ENCODE measurements at places on chromosomes 7 and 10. TPM values are rescaled to one million over a fixed set of nuclear protein-coding genes. Genes with fewer than 3 reads are reported as not detected.

GRCh38 chr10:22774102-22774501, 59.7 kb upstream of the PIP4K2A start:
- DNase-seq: no peak

- DNase-seq: peak; percentile 92
These were observed at the start of gene IFIT2 for GRCh38 chr10:89301721-89302445. Gene IFIT2 (plus strand): TSS chr10:89302046. CDS start chr10:89302124, 78 bp downstream.

DNA sequence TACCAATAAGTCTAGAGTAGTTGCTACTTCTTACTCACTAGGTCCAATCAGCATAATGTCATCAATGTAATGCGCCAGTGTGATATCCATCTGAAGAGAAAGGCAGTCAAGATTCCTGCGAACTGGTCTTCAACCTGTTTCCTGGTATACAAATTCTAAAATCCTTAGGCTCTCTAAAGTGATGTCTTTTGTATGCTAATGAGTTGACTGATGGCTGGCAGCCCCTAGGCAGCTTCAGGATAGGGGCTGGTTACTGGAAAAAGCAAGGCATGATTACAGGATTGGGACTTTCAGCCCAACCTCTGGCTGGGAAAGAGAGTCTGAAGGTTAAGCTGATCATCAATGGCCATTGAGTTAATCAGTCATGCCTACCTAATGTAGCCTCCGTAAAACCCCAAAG, 250.2 kb upstream of the PTER start:
- no peak for DNase-seq

GRCh38 chr7:127973832-127974231, 57.4 kb downstream of the LRRC4 start:
- DNase-seq: peak; percentile 38

DNA sequence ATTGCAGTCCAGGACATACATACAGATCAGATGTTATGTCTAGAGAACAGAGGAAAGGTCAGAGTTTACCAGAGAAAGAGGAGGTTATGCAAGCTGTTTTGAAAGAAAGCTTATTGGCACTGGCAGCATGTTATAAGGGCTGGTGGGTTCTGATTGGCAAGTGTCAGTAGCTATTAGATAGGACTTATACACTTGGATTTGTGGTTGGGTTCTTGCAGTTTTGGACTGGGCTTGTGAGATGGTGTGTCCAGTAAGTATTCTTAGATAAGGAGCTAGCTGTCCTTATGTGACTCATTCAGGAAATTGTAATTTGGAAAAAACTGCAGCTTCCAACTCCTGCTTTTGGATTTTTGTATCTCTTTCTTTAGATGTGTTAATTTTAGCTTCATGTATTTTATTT, 130.7 kb upstream of the NAMPT start:
- no peak for DNase-seq

GRCh38 chr10:75238182-75239095, 2.7 kb upstream of the COMTD1 start:
- DNase-seq: no peak

DNA sequence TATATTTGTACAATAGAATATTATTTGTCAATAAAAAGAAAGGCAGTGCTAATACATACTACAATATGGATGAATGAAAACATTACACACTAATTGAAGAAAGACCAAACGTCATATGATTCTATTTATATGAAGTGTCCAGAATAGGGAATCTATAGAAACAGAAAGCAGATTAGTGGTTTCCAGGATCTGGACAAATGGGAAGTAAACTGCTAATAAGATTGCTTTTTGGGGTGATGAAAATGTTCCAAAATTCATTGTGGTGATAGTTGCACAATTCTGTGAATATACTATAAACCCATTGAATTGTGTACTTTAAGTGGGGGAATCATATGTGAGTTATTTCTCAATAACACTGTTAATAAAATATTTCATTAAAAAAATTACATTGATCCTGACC, 78.2 kb upstream of the IFRD1 start:
- no peak for DNase-seq

DNA sequence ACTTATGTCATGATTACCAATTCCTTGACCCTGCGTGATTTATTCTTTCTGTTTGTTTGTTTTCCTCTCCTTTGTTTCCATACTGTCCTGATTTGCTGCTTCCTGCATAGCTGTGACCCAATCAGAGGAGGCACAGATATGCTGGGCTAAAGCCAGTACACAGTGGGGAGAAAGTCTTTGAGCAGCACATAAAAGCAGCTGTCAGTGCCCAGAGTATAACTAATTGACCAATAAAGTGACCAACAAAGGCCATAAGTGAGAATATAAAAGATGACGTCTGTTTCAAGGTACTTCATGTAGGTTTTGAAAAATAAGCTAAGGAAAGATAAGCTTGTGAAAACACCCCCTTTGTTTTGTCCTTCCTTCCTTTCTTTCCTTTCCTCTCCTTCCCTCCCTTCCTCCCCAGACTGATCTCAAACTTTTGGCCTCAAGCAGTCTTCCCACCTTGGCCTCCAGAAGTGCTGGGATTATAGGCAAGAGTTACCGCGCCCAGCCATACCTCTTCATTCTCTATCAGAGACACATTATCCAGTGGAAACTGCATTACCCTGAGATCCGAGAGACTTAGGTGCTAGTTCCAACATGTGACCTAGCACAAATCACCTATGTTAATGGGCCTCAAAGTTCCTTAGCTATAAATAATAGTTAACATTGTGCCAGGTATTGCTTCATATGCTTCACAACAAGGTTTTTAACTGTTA, 17.0 kb downstream of the BCAP29 start:
- no peak for DNase-seq

DNA sequence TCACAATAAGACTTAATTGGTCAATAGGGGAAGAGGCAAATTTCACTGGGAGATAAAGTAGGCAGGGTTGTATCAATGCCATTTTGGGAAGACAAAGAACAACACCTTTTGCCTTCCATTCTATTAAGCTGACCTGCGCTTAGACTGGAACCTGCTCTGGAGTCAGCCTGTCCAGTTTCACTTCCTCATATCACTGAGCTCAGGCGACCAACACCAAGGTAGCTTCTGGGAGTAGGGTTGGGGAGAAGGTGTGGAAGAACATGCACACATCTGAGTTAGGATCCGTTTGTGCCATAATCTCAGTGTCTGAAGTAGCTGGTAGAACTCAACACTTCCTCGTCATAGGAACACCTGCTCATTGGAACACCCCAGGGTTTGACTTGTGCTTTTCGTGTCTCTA, 527.4 kb upstream of the IGFBP3 start:
- no peak for DNase-seq

DNA sequence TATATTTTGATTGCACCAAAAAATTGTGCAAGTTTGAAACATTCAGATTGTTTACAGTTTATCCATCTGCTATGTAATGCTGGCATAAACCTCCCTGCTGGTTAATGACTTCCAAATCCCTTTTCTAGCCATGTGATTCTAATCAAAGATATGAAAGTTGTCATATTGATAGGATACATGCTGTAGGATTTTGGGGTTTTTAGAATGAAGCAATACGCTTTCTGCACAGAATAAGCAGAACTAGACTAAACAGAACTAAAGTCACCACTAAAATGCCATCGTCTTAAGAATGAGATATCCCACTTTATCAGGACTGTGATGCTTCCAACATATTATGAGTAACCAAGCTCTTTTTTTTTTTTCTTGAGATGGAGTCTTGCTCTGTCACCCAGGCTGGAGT, 856 bp downstream of the SSMEM1 start:
- no peak for DNase-seq

GRCh38 chr7:151251689-151252560, 3.4 kb upstream of the SMARCD3 start:
- peak; percentile 90 for DNase-seq

- peak; percentile 47 for DNase-seq
These were observed 1.8 kb downstream of the PFKFB3 start for GRCh38 chr10:6204341-6205191.

GRCh38 chr7:76165973-76166403, 35.7 kb upstream of the SRRM3 start:
- DNase-seq: no peak

DNA sequence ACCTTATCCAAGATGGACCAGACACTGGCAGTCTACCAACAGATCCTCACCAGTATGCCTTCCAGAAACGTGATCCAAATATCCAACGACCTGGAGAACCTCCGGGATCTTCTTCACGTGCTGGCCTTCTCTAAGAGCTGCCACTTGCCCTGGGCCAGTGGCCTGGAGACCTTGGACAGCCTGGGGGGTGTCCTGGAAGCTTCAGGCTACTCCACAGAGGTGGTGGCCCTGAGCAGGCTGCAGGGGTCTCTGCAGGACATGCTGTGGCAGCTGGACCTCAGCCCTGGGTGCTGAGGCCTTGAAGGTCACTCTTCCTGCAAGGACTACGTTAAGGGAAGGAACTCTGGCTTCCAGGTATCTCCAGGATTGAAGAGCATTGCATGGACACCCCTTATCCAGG, 13.4 kb downstream of the LEP start:
- DNase-seq: no peak

GRCh38 chr7:50185951-50186682, 93.1 kb upstream of the ZPBP start:
- no peak for DNase-seq

DNA sequence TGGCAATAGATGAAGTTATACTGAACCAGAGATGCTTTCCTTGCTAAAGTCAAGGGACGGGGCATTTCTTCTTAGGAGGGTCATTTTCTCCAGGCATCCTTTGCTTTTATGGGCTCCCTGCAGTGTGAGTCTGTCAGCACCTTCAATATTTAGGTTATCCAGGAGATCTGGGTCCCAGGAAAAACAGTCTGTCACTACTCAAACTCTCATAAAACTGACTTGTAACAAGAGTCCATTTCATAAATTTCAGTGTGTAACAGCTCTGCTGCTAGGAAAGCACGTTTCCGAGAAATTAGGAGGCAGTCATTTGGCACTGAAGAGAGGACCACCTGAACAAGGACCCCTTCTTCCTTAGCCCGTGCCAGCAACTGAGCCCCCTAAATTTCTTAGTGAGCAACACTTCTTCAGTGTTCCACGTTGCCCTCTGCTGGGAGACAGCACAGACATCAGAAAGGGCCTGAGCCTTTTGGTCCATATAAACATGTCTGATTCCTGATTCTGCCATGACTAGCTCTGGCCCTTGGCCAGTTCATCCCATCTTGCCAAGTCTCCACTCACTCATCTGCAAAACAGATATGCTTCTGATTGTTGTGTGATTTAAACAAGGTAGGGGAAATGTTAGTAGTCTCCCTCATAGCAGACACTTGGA, 7.2 kb downstream of the GCC1 start:
- DNase-seq: peak; percentile 25

DNA sequence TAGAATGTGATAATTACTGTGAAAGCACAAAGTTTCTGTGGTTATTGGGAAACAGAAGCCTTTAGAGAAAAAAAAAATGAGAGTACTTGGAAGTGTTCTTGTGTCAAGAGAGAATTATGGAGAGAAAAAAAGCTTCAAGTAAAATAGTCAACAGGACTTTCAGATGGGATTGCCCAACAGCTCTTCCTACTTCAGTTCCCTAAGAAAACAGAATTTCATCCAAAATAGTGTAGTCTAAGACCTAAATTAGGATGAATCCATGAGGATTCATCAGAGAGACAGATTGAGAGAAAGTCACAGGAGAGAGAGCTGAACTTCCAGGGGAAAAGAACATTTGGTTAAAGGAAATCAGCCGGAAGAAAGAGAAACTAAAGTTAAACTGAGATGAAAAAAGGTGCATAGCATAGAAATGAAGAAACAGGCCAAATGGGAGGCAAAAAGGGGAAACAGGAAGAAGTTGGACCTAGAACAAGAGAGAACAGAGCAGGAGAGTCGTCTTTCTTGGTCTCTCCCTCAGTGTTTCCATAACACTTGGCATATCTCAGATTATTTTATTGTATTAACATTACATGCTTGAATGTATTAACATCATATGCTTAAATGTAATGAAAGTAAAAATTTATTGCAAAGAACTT, 2.5 kb downstream of the SCIN start:
- no peak for DNase-seq

DNA sequence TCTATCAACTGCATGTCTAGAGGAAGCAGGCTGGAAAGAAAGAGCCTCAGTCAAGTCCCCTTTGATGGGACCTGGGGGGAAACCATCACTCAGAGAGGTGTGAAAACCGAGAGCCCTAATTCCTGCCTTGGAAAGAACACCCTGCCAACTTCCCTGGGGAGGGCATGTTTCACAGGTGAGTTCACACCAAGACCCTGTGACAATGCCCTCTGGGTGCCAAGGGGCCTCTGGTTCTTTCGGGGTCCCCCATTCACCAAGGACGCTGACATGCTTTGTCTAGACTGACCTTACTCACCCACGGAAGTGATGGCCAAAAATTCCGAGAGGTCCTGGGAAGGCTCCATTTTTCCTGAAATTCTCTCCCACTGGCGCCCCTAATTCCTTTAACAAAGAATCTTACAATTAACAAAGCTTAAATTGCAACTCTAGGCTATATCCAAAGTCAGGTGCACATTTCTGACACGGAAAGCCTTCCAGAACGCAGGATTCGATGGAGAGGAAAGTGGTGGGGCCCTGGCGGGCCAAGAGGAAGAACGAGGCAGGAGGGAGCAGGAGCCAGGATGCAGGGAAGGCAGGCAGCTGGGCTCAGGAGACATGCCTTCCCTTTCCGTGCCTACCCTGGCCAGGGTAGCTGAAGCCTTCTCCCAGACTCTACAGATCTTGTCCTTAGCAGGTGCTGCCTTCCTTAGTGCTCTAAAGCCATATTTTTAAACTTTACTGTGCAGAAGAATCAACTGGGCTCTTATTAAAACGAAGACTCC, 23.7 kb downstream of the VSTM4 start:
- no peak for DNase-seq

- DNase-seq: peak; percentile 68
These were observed 1.5 kb upstream of the GRIFIN start for GRCh38 chr7:2477447-2478398.

- DNase-seq: no peak
These were observed 26.1 kb upstream of the CHCHD3 start for GRCh38 chr7:133108023-133108422.

GRCh38 chr7:38524786-38525185, 106.4 kb downstream of the AMPH start:
- no peak for DNase-seq

DNA sequence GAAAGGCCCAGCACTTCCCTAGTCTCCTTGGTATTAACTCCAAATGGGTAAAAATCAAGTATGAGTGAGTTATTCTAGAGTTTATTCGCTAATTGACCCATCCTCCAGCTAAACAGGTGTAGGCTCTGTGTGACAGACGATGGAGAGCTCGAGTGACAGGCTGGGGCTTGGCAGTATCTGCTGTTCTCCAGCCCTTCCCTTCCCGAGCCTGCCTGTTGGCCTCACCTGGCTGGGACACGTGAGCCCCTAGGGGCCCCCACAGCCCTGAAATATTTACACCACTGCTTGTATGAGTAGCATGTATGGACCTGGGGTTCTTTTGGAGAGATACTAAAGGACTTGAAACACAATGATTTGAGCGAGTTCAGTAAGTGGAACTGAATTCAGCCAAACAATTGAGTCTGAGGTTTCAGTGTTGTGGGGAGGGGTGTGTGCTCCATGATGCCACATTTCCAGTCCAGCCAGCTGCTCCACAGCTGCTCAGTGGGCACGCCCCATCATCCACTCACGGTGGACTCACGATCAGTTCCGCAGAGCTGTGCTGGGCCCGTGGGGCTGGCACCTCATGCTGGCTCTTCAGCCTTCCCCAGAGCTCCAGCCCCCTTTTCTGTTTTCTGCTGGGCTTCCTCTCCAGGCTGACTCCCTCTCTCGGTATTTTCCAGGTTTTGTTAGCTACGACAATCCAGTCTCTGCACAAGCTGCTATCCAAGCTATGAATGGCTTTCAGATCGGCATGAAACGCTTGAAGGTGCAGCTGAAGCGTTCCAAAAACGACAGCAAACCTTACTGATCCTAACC, 283.0 kb downstream of the USP6NL start:
- peak; percentile 86 for DNase-seq

CPEB3 gene
- total RNA-seq: 8.6 TPM

SEMA3E gene
- 3.2 TPM for total RNA-seq

ZNF800 gene
- 41.4 TPM for total RNA-seq

NKX6-2 gene
- not detected for total RNA-seq

CCL26 gene
- total RNA-seq: not detected

WNT2 gene
- total RNA-seq: not detected

SGPL1 gene
- 27.7 TPM for total RNA-seq

CCT6A gene
- 369 TPM for total RNA-seq
